NCI-H1930 (cell line): ENCODE measurements at places on chromosomes 4 and X.
A peak's percentile ranks its signal among the peaks of the same experiment; 100 is the strongest.

GRCh38 chr4:54662123-54662522 is 4.4 kb downstream of the KIT start:
- DNase-seq: no peak

- no peak for DNase-seq
Observed at GRCh38 chr4:44738615-44739014, 12.3 kb upstream of the GNPDA2 start.

DNA sequence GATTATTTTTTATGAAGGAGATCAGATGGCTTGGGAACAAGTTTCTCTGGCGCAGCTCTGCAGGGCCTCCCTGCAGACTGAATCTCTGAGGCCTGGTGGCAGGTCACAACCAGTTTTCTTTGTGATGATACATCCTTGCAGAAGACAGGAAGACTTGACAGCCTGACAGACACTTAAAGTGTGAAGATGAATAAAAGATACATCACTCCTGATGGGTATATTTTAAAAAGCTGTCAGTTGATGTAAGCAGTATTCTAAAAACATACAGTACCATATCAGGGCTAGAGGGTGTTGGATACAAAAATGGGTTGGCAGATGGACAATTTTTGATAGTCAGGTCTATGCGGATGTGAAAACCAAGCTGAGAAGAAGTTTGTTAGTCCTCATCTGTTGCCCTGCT is 239.5 kb downstream of the LHFPL1 start:
- no peak for DNase-seq

DNA sequence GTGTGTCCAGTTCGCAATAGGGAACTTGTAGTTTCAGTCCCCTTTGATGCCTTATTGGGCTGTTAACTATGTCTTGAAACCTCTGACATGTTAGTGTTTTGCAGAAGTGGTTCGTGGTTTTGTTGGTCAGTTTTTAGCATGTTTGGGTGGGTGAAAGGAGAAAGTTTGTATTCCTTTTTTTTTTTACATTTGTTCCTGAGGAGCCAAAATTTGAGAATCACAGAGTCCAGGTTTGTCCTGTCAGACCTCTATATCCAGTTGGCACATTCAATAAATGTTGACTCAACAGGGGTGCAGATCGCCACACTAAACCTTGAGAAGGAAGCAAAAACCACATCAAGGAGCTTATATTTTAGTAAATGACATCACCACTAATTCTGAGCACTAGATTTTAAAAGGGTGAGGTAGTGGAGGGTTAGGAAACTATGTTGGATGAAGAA is 26.2 kb downstream of the DLG3 start:
- no peak for DNase-seq

- DNase-seq: no peak
Observed at GRCh38 chr4:70637239-70637913, 8.8 kb downstream of the ENAM start.

- DNase-seq: no peak
Observed at GRCh38 chrX:44155126-44155525, 181.9 kb upstream of the NDP start.

DNA sequence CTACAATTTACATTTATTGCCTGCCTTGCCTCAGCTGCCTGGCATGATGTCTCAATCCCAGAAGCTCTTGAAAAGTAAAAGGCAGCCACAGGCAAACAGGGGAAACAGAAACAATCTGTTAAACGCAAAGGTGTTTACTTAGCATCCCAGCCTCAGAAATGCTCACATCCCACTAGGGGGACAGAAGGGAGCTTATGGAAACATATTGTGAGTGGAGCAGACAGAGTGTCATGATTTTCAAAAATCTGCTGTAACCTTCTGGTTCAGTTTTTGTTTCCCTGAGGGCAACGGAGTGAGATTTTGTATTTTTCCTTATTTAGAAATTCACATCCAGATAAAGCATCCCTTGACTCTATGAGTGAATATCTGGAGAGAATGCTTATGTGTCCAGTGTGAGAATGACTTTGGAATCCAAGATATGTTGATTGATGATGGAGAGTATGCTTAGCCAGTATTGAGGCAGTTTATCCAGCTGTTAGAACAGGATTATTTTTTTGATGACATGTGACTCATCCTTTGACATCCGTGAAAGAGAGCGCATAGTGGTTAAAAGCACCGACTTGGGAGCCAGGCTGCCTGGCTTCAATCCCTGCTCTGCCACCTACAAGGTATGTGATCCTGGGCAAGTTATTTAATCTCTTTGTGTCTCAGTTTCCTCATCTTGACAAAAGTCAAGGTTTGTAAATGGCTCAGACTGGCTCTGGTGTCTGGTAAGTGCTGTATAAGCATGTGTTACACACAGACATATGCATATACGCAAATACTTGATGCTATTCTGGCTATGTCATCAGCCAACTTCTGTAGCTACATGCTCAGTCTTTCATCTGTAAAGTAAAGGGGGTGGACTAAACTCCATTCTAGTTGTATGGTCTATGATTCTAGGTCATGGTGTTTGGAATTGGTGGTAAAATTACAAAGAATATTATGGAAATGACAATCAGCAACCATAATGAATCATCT is 381.2 kb downstream of the RAPGEF2 start:
- no peak for DNase-seq

- no peak for DNase-seq
Observed at GRCh38 chr4:26787461-26788340, 72.9 kb upstream of the STIM2 start.

- DNase-seq: no peak
Observed at GRCh38 chrX:153777261-153778090, 3.4 kb upstream of the SRPK3 start.

GRCh38 chrX:5857232-5857631 is 371.4 kb downstream of the NLGN4X start:
- DNase-seq: no peak

DNA sequence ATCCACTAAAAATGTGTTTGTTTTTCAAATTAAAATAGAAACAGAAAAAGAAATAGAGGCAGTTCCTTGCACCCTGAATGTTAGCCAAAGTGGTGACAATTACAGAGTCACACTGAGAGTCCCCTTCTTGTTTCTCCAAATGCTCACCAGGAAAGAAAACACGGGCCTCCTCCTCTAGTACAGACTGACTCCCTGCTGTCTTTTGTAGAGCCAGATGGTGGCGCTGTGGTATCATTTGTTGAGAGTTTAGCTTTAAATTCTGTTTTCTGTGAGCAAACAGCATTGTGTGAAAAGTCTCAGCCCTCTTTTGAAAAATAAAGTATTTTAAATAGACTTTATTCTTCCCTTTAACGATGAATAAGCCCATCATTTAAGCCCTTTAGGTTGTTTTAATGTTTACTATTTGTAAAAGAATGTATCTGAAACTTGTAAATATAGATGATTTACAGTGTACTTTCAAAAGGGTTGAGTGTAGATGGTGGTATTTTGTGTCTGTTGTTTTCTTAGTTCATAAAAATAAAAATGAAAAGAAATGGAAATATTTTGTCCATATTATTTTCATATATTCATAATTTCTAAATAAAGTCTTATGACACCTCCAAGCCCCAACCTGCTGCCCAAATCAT is 36.9 kb upstream of the ATOH1 start:
- peak; percentile 38 for DNase-seq

- no peak for DNase-seq
Observed at GRCh38 chrX:153065389-153065788, 6.9 kb upstream of the PNMA6A start.

DNA sequence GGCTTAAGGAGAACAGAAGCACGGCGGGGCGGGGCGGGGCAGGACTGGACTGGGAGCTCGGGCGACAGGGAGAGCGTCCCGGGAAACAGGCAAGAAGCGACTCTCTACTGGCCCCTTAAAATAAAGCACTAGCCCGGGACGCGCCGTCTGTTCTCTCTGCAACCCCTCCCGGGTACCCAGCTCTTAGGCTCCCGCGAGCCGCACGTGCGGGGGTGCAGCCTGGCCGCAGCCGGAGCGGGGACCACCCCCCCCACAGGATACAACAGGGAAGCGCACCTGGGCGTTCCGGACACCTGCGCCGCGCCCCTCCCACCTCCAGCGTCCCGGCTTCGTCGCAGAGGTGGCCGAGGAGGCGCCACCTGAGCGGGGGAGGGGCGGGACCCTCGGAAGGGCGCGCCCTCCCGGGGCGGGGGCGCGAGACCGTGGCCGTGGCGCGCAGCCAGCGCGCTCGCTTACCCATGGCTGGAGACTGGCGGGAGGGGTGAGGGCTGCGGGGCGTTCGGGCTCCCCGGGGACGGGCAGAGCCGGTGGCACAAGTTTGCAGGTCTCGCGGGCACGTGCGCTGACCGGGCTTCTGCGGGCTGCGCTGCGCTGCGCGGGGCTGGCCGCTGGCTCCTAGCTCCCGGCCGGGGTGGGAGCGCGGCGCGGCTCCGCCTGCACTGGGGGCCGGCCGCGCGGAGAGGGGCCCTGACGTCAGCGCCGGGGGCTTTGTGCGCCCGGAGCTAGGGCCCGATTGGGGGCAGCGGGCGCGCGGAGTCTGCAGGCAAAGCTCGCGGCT is 91.5 kb downstream of the GEMIN8 start:
- peak; percentile 41 for DNase-seq

- no peak for DNase-seq
Observed at GRCh38 chr4:26583538-26583864, 383 bp upstream of the TBC1D19 start.

GRCh38 chr4:60443796-60444195 is 756.3 kb upstream of the ADGRL3 start:
- no peak for DNase-seq

GRCh38 chr4:168551211-168551610 is 54.4 kb downstream of the PALLD start:
- DNase-seq: no peak

DNA sequence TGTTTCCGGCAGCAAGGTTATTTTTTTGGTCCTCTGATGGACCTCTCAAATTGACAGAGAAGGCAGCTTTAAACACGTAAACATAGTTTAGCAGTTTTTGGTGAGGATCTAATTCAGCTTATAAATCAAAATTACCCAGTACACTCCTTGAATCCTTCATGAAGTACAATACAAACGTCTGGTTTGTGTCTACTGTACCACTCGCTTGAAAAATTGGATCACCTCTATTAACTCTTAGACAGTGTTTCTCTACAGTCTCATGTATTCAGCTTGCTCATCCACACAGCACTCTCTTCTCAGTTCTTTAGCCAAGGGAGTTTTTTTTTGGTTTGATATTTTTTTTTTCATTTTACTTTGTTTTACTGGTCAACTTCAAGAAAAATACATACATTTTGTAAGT is 113.5 kb downstream of the RNF150 start:
- no peak for DNase-seq

GRCh38 chr4:12555011-12555410 is 929.1 kb downstream of the RAB28 start:
- no peak for DNase-seq

- no peak for DNase-seq
Observed at GRCh38 chr4:109434007-109434971, 674 bp downstream of the SEC24B start.

DNA sequence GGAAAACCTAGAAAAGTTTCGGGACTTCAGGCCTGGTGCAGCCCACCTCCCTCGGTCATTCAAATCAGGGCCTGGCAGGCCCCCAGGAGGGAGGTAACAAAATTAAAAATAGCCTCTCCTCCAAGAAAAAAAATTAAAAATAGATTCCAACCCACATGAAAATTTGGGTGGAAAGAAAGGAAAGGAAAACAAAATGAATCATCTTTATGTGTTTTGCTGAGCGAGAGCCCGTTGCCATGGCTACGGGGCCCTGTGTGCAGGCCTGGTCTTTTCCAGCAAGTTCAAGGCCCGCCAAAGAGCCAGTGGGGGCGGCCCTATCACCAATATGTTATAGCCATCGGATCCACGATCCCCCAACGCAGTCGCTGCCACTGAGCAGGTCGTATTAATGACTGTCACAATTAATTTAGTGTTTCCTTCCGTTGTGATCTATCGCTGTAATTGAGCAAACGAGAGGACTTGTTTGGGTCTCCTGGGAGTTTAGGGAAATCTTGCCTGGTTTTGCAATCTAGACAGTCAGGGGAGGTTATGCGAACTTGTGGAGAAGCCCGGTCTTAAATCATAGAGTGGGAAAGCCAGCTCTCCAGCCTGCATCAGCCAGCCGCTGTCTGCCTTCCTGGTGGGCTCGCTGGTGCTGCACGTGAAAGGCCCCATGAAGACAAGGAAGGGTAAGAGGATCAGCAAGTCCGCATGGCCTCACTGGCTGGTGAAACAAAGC is 452.4 kb downstream of the BCOR start:
- no peak for DNase-seq

DNA sequence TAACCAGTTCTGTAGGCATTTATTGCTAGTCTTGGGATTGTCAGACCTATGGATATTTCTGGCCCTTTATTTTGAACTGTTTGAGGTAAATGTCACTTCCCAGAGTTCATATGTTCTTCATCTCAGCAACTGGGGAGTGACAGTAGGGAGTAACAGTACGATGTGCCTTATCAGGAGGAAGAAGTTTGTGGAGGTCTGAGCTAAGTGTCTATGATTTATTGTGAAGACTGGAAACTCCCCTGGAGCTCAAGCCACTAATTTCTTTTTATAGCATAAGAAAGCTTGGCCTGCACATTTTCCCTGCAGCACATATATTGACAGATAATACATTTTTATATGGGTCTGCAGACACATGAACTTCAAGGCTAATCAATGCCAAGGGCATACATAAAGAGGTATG is 383.8 kb downstream of the GRXCR1 start:
- DNase-seq: no peak

GRCh38 chrX:136635235-136635634 is 12.7 kb upstream of the CD40LG start:
- no peak for DNase-seq

GRCh38 chrX:54492340-54492739 is 3.7 kb downstream of the FGD1 start:
- no peak for DNase-seq

GRCh38 chrX:70826715-70827114 is 81.8 kb downstream of the TEX11 start:
- DNase-seq: no peak

DNA sequence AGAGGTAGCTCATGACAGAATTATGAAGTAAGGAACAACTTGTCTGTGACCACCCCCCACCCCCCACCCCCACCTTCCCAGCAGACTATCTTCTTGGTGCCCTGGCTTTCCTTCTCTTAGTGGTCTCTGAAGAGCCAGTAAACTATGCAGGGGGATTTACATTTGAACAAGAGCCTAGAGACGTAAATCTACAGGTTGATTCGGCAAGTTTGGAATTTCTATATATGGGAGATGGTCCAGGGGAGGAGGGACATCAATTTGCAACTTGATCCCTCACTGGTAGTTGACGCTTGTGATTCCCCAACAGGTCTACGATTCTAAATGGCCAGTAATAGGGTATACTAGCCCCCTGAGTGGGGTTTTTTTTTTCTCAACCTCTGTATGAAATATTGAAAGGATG is 36.7 kb downstream of the IL13RA1 start:
- DNase-seq: no peak

DNA sequence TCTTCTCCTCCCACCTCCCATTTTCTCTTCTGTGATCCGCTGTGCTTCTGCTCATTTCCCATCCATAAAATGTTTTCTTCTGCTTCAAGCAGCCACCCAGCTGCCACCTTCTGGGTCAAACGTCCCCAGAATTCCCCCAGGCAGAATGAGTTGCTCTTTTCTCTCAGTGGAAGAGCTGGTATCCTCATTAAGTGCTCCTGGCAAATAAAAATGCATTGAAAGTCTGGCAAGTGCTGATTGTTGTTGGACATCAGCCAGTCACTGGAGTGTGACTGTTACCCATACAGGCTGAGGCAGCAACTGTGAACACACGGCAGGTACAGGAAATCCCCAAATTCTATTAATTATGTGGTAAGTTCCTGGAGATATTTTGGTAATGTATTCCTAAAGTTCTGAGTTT is 52.6 kb downstream of the LIMCH1 start:
- DNase-seq: no peak
